ENCODE measurements at places on chromosomes 11 and 22.

DNA sequence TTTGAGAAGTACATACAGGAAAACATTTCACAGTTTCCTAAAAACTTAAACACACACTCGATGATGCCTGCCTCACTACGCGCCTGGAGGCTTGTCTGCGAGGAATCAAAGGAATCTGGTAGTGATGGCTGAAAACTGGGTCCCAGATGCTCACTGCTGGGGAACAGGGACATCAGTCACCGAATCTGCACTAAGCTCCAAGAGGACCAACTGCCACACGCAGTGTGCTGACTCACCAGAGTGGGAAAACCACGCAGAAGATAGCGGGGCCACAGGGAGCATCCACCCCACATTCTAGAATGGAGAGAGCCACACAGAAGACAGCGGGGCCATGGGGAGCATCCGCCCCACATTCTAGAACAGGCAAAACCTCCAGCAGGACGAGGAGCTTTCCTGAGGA lies 24.3 kb upstream of the MOB2 start:
- DNase-seq: no peak

DNA sequence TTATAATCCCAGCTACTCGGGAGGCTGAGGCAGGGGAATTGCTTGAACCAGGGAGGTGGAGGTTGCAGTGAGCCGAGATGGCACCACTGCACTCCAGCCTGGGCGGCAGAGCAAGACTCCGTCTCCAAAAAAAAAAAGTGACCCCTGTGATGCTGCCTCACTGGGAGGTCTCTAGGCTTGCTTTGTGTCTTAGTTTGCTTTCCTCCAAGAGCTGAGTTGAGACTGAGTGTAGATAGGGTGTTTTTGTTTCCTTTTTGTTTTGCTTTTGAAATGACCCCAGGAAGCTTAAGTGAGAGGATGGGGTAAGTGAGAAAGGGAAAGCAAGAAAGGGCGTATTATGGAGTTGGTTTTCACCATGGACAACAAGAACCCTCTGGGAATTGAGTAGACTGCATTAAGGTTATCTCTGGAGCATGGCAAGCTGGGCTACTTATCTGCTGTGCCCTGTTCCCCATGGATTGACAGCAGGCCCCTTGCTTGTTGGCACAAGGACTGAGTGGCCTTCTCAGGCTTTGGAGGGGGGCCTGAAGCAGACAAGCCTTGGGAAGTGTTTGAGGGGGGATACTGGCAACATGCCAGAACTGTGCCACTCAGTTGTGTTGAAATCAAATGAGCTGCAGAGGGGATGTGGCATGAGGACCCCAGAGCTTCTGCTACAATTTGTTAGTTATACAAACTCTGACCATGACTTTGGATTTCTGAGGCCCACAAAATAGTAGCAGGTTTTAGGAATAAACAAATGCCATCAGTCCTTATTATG lies 300.6 kb upstream of the C11orf87 start:
- no peak for DNase-seq

- DNase-seq: no peak
Observed at GRCh38 chr11:20089367-20089766, 70.9 kb downstream of the DBX1 start.

DNA sequence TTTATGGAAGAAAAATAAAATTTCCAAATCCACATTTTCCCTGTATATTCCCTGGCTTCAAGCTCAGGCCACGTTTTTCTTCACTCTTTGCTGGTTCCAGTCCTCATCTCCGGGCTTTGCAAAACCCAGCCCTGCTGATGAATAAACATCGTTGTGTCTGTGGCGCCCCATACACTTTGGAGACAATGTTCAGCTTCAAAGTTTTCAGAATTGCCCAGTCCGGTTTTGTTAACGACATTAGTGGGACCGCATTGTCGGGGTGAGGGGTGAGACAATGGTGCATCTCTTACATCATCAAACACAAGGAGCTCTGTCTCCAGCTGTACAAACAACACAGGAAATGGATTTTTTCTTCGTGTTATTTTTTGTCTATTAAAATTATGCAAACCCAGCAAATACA lies 53.4 kb upstream of the HTATIP2 start:
- DNase-seq: no peak

DNA sequence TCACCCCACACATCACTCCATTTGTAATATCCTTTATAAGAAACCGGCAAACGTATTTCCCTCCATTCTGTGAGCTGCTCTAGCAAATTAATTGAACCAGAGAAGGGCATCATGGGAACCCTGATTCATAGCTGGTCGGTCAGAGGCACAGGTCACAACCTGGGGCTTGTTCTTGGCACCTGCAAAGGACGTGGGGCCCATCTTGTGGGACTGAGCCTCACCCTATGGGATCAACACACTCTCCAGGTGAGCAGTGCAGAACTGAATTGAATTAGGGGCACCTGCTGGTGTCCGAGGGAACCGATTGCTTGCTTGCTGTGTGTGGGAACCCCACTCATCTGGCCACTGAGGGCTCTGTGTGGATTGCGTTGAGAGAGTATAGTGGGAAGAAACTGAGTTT lies 145.3 kb downstream of the CTTN start:
- DNase-seq: no peak

DNA sequence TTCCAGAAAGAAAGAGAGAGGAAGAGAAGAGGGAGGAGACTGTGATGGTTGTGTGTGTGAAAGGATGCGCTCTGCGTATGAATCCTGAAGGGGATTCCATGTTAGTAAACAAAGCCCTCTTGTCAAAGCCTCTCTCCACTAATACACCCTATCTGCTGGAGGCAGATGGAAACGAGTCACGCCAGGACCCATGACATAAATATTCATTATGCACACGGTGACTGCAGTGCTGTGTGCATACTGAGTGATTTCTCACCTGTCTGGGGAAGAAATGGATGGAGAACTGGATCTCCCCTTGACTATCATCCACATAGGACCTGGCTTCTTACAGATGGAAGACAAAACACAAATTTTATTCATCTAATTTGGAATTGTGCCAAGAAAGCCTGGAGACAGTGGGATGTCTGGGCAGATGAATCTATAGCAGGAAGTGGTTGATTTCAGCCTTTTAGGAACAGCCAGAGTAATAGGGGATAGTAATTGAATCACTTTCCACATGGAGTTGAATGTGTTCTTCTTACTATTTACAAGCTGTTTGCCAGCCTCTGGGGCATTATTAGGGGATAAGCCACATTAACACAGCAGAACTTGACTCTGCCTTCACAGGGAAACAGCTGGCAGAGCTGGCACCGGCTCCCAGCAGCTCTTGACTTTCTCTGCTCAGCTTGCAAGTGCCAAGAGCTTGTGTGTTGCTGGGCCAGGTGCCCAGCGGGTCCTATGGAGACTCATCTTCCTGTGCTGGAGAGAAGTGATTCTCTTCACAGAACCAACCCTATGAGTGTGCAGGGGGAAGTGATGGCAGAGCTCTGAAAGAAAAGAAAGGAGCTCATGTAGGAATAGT lies 9.0 kb downstream of the MTNR1B start:
- no peak for DNase-seq

DNA sequence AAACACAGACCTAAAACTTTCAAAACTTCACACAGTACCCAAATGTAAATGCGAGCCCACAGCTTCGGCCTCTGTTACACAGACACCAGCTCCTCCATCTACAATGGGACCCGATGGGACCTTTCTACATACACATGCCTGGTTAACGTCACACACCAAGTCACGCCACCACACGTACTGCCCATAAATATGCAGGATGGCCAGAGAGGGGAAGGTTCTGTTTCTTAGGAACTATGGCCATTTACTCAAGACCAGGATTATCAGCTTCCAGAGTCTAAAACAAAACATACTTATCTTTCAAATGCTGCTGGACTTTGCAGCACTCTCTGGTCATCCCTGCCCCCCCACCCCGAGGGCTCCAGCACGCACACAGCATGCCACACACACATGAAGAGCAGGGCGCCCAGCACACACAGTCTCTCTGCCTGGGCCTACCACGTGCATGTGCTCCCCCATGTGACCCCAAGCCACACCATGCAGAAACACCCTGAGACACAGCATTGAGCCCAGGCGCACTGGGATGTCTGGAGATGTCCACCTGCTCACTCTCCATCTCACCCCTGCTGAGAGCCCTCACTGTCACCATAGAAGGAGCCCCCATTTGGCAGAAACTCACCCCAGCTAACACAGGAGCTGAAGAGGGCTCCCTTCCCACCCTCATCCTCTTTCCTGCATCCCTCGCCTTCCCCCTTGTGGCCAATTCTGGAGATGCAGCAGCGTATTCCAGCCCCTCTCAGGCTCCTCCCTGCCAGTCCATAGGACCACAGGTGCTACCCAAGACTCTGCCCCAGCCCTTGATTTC lies 61.8 kb downstream of the SLC22A12 start:
- peak; percentile 89 for DNase-seq

- no peak for DNase-seq
Observed at GRCh38 chr11:126793596-126793995, 207.0 kb downstream of the KIRREL3 start.

DNA sequence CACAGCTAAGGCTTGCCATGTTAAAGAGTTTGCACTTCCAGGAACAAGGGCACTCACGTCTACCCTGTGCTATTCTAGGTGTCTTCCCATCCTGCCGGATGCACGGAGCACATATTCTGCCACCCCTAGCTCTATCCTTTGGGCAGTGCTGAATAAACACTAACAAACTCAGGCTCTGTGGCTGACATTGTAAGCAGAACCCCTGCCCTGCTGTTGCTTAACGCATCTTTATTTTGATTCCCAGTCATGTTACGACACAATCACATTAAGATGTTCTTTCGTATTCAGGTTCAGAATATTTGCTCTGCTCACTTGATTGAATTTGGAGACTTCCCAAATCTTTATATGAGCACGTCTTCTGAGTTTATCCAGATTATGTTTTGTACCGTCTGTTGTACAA lies 3.7 kb upstream of the HDHD5 start:
- no peak for DNase-seq
